ENCODE measurements at places on chromosomes 3 and 15.

DNA sequence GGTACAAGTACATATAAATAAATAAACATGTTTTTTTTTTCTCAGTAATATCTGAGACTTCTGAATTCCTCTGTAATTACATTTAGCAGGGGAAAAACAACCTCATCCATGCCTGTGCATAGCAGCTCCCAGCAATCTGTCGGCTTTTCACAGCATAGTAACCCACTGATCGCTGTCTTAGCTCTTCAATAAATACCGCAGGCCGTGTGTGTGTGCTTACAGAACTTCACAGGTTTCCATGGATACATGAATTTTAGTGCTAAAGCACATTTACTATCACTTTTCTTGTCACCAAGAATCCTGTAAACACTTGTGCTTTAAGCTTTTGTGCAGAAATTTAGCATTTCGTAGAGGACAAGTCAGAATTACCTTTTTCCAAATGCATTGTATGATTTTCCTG, 4.0 kb upstream of the PLAAT1 start:
- DNase-seq = no peak

DNA sequence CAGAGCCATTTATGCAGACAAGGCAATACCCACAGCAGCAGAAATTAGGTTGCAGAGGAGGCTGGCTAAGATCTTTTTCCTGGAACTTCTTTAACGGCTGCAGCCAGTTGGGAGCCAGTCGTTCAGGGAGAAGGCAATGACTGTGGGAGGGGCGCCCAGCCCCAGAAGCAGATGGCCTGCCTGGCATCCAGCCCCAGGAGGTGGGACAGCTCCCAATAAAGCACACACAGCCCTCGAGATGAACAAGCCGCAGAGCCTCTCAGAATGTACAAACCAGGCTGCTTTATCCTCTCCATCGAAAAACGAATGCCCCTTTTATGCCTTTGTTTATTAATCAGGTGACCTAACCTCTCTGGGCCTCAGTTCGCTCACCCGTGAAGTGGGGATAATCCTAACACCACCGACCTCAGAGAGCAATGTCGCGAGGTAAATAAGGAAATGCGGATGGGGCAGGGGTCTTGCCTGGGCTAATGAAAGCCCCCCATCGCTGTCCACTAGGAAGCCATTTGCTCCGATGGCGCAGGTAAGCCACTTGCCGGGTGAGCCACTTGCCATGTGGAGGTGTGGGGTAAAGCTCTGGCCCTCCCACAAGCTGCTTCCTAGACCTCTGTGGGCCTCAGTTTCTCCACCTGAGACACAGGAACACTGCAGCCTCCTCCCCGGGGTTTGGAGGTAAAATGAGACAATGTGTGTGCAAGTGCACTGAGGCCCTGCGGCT, 35.8 kb downstream of the MGLL start:
- no peak for DNase-seq

DNA sequence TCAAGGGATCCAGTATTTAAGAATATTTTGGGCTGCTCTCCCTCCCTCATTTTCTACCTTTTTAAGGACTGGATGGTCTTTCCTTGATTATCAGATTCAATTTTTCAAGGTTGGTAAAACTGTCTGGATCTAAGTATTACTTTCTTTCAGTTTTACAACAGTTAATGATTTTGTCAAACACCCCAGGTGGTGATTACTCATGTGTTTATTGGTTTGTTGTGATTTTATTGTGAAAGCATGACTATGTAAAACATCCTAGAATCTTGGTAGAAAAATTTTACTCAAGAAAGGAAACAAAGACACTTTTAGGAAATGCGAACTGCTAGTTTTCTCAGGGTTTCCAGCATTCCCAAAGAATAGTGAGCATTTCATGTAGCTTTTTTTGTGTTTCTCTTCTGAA, 7.3 kb downstream of the GTF2E1 start:
- DNase-seq = no peak

- no peak for DNase-seq
Observed at GRCh38 chr3:62874711-62875557, at the start of gene CADPS. Gene CADPS (minus strand): TSS chr3:62875416. CDS start chr3:62875029, 387 bp downstream.

- no peak for DNase-seq
Observed at GRCh38 chr3:184993394-184993793, 159.5 kb downstream of the C3orf70 start.

GRCh38 chr3:36540888-36541518, 160.7 kb downstream of the STAC start:
- peak; percentile 65 for DNase-seq

- DNase-seq = no peak
Observed at GRCh38 chr15:42360535-42361112, 1.3 kb downstream of the CAPN3 start.

DNA sequence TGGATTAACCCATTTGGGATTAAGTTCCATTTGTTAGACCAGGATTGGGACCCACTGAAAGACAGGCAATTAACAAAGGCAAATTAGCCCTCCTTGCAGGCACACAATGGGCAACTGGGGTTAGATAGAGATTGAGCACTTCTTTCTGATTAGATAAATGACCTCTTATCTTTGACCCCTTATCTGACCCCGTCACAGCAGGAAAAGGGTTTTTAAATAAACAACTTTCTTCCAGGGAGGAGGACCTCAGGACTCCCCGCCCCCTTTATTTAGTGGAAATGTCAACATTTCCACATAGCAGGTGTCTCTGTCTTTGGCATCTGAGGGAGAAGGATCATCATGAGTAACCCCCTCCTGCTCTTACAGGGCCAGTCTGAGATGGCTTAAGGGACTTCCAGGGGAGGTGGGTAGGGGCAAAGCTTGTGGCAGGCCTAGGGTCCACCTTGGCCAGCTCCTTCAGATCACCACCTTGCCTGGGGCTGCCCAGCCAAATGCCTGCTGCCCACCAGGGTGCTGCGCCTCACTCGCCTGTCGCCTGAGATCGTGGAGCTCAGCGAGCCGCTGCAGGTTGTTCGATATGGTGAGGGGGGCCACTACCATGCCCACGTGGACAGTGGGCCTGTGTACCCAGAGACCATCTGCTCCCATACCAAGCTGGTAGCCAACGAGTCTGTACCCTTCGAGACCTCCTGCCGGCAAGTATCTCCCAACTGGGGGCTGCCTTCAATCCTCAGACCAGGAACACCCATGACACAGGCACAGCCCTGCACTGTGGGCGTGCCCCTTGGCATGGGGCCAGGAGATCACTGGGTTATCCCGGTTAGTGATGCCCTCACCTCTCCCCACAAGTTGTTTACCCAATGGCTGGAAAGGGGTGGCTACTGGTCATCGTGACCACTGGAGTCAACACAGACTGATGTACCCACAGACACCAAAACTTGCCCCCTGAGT, 2.6 kb upstream of the WDR6 start:
- no peak for DNase-seq

DNA sequence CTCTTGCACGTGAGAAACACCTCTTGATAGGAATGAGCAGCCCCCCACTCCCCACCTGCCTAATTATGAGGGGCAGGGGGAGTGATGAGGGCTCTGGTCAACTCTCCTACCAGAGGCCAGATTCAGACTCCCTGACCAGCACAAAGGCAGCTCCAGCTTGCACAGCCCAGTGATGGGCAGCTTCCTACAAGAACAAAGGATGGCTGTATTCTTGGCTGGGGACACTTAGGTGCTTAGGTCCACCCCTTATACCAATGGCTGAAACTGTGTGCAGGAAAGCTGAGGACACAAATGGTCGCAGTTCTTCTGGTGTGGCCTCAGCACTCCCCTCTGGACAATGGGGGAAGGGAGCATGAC, 81.8 kb downstream of the IQSEC1 start:
- DNase-seq = no peak

DNA sequence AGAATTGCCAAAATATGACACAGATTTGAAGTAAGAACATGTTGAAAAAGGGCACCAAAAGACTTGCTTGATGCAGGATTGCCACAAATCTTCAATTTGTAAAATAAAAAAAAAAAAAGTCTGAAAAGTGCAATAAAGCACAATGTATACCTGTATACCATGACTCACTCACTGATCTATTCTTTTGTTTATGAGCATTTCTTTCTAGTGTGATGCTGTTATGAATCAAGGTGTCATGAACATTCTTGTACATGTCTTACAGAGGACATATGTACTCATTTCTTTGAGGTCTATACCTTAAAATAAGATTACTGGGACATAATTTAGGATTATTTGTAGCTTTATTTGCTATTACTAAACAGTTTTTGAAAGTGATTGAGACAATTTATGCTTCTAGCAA, 464.9 kb upstream of the RBMS3 start:
- no peak for DNase-seq

- no peak for DNase-seq
Observed at GRCh38 chr3:56724676-56725075, 41.6 kb upstream of the TASOR start.

- no peak for DNase-seq
Observed at GRCh38 chr3:14600856-14601610, 50.5 kb upstream of the CCDC174 start.

- peak; percentile 5 for DNase-seq
Observed at GRCh38 chr3:98014268-98014585, 20.9 kb downstream of the GABRR3 start.

DNA sequence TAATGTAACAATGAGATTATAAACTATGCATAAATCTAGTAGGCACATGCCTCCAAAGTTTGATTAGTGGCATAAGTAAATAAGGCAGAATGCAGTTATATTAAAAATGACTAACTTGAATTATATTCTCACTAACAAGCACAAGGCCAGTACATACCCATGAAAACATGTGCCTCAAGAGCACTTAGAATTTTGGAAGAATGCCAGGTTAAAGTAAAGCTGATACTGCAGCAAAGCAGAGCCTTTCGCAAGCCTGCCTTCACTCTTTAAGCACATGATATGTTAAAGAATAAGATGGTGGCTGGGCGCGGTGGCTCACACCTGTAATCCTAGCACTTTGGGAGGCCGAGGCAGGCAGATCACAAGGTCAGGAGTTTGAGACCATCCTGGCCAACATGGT, 49.0 kb downstream of the KBTBD12 start:
- no peak for DNase-seq

GRCh38 chr3:170171563-170171962, 10.0 kb downstream of the PHC3 start:
- DNase-seq = peak; percentile 59

GRCh38 chr3:135240426-135240825, 445.4 kb downstream of the EPHB1 start:
- DNase-seq = peak; percentile 27

DNA sequence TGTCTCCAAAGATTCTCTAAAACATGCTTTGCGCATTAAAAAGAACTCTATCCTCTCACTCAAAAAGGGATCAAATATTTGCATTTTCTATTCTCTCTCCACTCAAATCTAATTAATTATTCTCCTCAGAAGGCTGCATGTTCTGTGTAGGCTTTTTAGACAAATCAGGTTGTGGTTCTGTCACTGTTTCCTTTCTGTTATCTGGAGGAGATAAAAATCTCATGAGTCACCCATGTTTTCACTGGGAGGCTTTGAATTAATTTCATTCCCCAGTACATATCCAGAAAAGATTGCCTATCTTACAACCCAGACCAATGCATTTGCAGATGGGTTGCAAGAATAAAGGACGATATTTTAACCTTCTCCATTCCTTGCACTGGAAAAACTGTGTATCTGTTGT, 446.5 kb downstream of the GRM7 start:
- no peak for DNase-seq

DNA sequence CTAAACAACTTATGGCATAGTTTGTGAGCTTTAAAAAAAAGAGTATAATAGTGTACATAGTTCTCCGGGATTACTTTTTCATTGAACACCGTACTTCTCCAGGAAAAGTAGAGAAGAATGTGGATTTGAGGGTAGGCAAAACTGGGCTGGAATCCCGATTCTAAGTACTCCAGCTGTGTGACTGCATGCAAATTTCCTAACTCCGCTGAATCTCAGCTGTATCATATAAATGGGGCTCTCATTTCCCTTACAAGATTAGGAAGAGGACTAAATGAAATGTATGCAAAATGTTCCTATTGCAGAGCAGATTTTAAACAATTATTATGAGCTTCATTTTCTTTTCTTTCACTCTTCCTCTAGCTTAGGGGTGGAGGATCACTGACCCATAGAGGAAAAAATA, 70.3 kb upstream of the HERC1 start:
- DNase-seq = no peak

DNA sequence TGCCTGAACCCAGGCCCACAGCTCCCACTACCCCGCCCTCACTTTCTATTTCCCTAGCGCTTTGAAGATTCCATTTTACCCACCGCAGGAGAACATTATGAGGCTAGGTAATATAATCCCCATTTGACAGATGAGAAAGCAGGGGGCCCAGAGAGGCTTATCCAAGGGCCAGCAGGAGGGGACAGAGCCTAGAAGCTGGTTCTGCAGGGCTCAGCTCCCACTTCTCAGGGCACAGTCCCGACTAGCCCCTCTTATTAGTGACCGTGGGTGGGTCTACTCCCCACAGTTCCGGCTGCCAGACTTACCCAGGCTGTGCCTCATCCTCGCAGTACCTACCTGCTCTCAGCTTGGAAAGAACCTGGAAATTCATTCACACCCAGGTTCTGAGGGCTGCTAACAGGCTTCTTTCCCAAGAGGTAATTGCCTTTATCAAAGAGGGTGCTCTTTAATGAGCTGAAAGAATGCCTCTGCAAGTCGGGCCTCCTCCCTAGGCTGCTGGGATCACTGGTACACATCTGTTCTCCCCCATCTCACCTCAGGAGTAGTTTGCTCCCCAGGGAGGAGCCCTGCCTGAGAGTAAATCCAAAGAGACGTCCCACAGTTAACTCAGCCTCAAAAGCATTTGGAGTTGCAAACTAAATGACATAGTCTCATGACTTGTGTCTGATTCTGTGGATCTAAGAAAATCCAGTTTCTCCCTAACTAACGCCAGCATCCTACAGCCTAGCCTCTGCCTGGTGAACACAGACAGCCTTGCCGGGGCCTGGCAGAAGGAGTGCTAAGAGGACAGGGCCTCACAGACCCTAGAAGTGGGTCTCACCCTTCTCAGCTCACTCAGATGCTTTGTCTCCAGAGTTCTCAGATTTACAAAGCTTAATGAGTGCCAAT, 125.0 kb downstream of the CHSY1 start:
- DNase-seq = no peak

GRCh38 chr3:82261013-82261412, 499.6 kb upstream of the GBE1 start:
- no peak for DNase-seq

- DNase-seq = no peak
Observed at GRCh38 chr3:14811684-14812083, 7.1 kb upstream of the FGD5 start.

GRCh38 chr3:64053581-64053980, 30.3 kb upstream of the PSMD6 start:
- DNase-seq = no peak

All from suppressor macrophage treated with lipopolysaccharide for 1 hour (primary cell).